ENCODE measurements at places on chromosomes 13 and 19.

DNA sequence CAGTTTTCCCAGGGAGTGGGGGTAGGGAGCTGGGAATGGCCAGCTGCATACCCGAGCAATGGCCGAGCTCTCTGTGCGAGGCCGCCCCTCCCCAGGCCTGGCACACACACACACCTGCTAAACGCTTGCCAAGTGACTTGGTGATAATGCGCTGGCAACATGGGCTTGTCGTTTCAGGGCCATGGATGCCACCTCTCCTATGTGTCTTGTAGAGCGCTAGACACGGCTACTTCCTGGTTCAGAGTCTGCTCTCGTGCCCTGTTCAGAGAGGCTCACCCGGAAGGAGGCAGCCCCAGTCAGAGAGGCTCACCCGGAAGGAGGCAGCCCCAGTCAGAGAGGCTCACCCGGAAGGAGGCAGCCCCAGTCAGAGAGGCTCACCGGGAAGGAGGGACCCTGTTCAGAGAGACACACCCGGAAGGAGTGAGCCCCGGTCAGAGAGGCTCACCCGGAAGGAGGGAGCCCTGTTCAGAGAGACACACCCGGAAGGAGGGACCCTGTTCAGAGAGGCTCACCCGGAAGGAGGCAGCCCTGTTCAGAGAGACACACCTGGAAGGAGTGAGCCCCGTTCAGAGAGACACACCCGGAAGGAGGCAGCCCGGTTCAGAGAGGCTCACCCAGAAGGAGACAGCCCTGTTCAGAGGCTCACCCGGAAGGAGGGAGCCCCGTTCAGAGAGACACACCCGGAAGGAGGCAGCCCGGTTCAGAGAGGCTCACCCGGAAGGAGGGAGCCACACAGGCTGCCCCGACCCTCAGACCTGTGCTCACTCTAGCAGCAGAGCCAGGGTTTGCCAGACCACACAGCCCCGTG lies 4.2 kb downstream of the ADPRHL1 start:
- no peak for DNase-seq

DNA sequence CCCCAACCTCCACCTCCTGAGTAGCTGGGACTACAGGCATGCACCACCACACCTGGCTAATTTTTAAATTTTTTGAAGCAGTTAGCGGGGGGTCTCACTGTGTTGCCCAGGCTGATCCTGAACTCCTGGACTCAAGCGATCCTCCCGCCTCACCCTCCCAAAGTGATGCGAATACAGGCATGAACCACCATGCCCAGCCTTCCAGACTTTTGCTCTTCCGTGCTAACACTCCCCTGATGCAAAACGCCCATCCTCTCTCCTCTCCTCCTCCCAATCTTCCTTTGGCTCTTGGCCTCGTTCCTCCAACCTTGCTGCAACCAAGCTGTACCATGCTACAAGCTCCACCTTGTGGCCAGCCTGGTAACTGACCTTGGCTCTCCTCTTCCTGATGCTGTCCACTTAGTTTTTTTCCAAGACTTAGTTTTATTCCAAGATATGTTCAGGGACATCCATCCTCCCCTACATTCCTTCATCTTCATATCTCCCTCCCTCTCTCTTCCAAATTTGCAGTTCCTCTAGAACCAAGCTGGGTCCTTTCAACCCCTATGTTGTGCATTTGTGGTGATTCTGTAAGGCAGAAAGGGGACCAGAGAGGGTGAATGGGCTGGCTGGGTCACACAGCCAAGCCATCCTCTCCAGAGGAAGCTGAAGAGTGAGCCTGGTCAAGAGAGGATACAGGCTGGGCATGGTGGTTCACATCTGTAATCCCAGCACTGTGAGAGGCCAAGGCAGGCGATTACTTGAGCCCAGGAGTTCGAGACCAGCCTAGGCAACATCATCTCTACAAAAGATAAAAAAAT lies 32.8 kb downstream of the TINCR start:
- no peak for DNase-seq

GRCh38 chr13:100274942-100275506 lies 186.1 kb downstream of the PCCA start:
- no peak for DNase-seq

DNA sequence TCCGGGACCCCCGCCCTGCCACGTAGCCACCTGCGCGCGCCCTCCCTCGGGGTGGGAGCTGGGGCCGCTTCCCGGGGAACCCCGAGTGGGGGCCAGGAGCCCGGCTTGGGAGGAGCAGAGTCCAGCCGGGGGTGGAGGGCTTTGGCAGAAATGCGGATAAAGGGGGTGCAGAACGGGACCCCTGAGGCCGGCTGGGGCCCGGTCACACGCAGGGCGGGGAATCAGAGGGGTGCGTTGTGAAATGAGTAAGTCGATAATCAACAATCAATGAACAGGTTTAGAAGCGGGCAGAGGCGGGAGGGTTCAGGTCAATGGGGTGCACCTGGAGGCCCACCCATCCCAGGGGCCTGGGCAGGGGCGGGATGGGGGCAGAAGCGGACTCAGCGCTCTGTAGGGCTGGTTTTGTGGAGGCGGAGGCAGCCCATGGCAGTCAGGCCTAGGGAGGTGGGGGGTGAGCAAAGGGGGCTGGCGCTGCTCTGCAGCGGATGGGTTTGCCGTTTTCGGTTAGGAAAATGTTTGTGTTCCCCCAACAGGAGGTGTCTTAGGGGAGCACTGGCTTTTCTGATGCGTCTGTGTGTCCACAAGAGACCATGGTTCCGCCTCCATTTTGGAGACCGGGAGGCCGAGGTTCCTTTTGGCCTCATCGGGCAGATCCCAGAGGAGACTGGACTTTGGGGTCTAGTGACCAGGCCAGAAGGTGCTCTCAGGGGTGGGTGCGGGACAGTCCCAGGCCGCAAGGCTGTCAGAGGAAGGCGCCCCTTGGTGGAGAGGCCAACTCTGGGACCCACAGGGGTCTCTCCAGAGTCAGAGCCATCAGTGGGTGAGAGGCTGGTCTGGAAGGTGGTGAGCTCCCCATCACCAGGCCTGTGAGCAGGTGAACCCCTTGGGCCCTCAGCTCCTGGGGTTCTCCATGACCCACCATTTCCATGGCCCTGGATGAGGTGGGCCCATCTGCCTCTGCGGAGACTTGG lies 683 bp upstream of the DIRAS1 start:
- DNase-seq: no peak

- no peak for DNase-seq
Measured at GRCh38 chr13:74017301-74018061, 116.7 kb downstream of the KLF12 start.

DNA sequence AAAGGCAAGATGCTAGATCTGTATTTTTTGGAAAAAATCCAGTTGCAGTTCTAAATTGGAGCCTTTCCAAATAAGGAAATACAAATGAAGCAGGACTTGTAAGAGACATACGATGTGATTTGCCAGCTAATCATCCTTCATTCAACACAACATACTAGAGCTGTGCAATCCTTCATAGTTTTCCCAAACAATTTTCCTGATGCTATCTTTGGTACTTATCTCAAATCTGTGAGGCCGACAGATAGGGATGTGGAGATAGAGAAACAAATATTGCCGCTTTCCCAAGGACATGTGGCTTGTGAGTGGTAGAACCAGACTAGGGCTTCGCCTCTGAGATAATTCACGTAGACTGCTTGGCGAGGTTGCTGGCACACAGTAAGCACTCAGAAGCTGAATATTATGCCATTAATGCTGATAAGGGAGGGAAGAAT lies 176.6 kb downstream of the LMO7 start:
- no peak for DNase-seq

DNA sequence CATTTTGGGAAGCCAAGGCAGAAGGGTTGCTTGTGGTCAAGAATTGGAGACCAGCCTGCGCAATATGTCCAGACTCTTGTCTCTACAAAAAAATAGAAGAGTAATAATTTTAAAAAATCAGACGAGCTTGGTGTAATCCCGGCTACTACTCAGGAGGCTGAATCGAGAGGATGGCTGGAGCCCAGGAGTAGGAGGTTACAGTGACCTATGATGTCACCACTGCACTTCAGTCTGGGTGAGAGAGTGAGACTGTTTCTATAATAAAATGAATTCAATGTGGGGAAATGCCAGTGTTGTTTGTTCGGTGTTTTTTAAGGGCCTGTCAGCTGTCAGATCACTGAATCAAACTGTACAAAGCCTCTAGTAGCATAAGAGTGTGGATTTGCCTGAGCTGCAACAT lies 1.2 kb upstream of the FBXL3 start:
- no peak for DNase-seq
